ENCODE measurements at places on chromosomes 7 and 10. TPM values are rescaled to one million over a fixed set of nuclear protein-coding genes. Genes with fewer than 3 reads are reported as not detected.

DNA sequence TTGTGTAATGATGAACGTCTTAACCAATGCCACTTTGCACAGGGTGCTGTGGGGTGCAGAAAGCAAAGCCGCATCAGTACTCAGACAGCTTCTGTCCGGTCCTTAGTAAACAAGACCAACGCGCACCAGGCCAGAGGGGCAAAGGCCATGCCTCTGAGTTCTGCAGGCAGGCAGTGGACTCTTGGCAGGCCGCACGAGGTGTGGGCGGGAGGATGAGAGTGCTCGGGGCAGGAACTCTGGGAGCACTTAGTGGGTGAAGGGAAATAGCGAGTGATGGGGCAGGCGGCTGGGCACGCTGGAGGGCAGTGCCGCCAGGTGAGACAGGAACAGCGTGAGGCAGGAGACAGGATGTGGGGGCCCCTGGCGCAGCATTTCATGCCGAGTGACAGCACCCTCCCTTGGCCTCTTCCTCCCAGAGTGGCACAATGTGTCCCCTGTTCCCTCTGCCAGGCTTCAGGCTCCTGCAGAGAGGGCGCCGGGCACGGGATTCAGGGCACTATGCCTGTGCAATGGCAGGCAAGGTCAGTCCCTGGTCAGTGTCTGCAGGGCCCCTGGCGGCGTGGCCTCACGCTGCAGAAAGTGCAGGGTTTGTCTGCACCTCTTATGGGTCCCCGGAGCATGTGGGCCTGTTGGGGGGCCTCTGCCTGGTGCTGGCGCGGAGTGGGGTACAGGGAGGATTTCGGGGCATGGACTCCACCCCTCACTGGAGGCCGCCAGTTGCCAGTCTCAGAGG, 60.4 kb downstream of the VIPR2 start:
- DNase-seq: no peak

DNA sequence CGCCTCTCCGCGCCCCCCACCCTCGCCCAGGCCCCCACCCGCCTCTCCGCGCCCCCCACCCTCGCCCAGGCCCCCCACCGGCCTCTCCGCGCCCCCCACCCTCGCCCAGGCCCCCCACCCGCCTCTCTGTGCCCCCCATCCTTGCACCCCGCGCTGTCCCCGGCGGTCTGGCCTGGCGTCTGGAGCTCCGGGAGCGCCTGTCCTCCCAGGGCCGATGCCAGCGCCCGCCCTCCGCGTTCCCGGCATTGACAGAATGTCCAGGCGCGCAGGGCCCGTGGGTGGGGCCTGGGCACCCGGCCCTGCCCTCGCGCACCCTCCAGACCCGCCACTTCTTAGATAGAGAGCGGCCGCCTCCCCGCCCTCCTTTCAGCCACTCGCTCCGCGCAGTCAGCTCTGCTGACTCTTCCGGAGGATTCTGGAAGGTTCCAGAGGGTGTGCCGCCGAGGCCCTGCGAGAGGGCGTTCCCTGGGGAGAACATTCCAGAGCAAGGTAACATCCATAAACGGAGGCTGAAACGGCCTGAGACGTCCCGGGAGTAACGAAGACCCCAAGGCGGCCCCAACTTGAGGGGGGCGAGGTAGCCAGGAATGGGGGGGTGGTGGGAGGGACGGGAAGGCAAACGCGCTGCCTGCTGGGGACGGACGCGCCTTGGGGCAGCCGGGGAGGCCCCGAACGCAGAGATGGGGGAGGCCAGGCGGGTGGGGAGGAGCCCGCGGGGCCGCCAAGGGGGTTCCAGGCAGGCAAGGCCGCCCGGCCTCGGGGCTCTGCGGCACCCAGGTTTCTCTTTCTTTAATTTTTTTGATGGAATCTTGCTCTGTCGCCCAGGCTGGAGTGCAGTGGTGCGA, 117.8 kb downstream of the DYNC2I1 start:
- no peak for DNase-seq

DNA sequence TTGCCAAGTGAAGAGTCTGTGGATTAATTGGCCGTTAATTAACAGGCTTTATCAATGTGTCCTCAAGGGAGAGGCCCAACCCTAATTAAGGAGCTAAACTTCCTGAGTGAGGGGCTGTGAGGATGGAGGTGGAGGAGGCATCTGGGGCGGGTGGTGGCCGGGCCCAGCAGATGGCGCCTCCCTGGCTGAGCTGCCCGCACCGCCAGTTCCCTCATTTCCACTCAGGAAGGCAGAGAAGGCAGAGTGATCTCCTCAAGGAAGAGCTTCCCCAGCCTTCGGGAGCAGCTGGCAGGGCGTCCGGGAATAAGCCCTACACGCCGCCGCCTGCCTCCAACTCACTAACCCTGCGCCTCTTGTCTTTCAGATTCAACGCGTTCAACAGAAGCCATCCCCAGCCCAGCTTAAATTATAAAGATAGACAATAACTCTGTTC, 112.2 kb downstream of the CYTH3 start:
- DNase-seq: peak; percentile 8

GRCh38 chr10:63064706-63065105, 68.4 kb upstream of the NRBF2 start:
- DNase-seq: peak; percentile 49

DNA sequence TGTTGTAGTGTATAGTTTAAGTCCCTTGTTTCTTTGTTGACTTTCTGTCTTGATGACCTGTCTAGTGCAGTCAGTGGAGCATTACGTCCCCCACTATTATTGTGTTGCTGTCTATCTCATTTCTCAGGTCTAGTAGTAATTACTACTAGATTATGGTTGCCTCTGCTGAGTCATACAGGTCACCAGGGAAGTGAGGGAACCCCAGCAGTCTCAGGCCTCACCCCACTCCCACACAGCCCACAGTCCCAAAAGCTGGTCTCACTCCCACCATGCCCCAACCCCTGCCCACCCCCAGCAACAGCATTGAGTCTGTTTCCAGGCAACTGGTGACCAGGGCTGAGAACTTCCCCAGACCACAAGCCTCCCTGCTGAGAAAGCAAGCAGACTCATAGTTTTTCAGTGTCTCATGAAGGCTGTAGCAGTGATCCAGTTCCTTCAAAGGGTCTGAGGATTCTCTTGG, 88.0 kb downstream of the PLXDC2 start:
- DNase-seq: no peak

- no peak for DNase-seq
These were observed at the start of gene HIP1 for GRCh38 chr7:75738604-75738974. Gene HIP1, minus strand, starts transcription at chr7:75738941. Its CDS starts 21 bp downstream, at chr7:75738920.

TMEM236 gene
- total RNA-seq: under 0.01 TPM

SPDYE8 gene
- not detected for total RNA-seq

HMX3 gene
- total RNA-seq: 0.13 TPM

DNA sequence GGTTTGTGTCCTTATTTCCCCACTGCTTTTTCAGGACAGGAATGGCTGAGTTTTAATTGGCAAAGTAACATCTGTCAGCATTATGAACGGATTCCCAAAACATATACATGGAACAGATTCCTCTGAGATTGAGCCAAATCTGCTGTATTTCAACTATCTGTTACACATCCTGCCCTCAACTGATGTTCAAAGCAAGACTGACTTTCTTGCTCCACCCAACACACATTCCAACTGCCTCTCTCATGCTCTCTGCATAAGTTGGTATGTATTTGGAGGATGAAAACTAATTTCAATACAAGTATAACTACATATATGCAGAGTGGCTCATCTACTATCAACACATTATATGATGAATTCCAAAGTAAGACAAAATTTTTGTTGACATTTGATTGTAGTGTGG, 342.2 kb downstream of the GATA3 start:
- DNase-seq: peak; percentile 45

DNA sequence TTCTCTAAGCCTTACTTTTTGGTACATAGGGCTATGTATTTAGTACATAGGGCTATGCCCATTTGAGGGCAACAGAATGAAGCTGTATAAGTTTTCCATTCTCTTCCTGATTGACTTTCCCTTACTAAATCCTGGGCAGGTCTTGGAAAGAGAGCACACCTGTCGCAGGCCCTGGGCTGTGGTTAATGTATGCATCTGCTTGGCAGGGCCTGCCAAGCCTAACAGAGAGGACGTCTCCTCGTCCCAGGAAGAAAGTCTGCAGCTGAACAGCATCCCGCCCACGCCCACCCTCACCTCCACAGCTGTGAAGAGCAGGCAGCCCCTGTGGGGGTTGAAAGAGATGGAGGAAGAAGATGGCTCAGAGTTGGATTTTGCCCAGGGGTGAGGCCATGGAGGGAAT, 8.9 kb upstream of the PVRIG start:
- no peak for DNase-seq

GRID2IP gene
- 0.26 TPM for total RNA-seq

DNA sequence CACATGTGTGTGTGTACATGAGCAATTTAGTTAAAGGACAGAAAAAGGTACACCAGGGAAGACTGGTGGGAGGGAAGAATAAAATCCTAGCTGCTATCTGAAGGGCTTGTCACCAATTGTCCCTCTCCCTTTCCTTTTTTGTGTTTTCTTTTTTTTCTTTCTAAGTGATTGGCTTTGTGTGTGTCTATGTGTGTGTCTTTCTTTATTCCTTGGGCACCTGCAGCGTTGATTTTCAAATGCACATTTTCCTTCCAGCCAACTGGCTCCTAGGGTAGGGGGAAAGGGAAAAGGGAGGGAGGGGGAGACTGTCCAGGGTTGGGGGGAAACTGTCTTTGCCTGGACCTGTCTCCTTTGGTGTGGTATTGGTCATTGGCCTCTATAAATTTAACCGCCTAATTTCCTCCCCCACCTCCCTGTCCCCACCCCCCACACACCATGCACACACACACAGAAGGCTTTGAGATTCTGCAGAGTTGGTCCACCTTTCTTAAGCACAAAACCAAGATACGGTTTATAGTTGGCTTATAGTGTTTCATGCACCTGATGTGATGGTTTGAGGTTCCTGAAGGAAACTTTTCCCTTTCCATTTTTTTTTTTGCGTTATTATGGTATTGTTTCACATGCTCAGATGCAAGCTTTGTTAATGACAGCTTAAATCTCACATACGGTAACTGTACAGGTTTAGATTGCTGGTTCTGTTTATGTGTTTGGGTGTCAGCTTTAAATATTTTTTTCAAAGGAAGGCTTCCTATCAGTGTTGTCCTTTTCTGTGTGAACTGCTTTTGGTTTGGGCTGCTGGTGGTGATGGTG, 2.6 kb downstream of the AUTS2 start:
- no peak for DNase-seq

DNA sequence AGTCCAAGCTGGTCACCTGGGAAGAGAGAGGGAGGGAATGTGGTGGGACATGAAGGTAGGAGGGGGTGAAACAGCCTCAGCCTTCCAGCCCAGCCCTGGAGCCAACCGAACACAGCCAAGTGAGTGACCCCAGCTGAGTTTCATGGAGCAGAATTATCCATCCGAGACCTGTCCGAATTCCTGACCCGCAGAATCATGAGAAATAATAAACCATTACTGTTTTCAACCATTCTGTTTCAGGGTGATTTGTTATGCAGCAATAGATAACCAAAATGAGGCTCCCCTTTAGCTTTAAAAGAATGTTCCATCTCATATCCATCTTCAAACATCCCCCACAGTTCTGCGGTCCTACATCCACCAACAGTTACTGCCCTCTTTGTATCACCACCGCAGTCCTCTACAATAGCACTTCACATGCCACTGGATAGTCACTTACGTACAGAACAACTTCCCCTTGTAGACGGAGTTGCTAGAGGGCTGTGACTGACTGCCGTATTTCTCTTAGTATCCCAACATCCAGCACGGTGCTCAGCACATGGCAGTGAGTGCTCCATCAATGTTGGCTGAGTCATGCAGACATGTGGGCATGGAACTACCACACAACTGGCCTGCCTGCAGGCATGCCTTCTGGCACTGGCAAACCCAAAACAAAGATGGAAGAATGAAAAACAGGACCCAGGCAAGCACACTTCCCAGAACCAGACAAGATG, 18.5 kb downstream of the KIAA1549 start:
- DNase-seq: no peak

GRCh38 chr10:70917226-70917625, 28.9 kb upstream of the PCBD1 start:
- no peak for DNase-seq

SFTPA1 gene
- total RNA-seq: not detected

GRCh38 chr7:145478541-145478940, 638.1 kb upstream of the CNTNAP2 start:
- no peak for DNase-seq

DNA sequence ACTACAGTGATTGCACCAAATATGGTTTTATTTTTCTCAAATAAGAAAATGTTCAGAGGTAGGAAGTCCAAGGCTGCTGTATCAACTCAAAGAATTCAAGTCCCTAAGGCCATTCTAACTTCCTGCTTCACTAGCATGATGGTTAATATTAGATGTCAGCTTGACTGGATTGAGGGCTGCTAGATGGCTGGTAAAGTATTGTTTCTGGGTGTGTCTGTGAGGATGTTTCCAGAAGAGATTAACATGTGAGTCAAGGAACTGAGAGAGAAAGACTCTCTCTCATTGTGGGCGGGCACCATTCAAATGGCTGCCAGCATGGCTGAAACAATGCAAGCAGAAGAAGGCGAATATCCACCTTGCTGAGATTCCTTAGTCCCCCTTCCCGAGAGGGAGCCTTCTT, 77.4 kb upstream of the NRBF2 start:
- DNase-seq: peak; percentile 7

- no peak for DNase-seq
These were observed 35.4 kb upstream of the ZNF107 start for GRCh38 chr7:64630496-64630895.

DNA sequence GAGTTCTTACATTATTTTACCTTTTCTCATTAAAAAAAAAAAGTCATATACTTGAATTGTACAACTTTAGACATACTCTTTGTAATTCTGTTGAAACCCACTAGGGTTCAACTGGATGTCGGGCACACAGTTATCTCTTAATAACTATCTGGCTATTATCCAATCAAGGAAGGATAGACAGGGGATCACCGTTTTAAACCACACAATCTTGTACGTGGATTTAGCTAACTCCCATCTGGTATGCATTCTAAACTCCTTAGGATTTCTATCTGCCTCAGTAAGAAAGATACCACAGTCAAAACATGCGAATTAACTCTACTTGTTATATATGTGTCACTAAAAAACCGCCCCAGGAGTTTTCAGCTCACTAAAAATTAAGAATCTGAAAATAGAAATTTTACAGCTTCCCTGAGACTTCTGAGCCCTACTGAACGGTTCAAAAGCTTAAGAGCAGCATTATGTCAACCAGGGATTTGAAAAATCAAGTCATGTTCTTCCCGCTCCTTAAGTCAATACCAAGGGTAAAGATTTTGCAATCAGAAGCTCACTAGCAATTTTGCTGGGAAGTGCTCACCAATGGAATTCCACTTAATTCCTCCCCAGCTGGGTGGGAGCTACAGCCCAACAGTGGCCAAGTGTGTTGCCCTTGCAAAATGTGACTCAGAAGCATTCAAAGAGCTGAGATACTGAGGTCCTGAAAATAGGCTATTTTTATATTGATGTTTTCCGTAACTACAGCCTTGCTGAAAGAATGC, 267.0 kb downstream of the FRMD4A start:
- DNase-seq: no peak

Measured in bronchial epithelial cell (primary cell).